BE2C (cell line): ENCODE measurements at places on chromosomes 2 and 18.

- DNase-seq, result no peak
These were observed 48.4 kb upstream of the HAAO start for GRCh38 chr2:42840760-42841159.

GRCh38 chr2:177733-178132 lies 86.1 kb downstream of the SH3YL1 start:
- no peak for DNase-seq

DNA sequence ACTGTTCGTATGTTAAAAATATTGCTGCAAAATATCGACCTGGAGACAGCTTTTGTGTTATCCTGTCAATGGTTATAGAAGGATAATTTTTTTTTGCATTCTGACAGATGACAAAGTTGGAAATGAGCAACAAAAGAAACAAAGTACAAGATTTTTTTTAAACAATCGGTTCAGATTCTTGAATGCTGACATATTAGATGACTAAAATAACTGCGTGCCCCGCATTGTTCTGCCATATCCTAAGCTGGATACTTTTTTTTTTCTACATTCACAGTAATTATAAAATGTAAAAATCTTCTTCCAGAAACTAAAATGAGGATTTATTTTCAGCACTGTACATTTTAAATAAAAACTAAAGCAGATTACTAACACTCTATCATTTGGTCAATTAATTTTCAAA lies 67.1 kb downstream of the ABCG8 start:
- DNase-seq, result no peak

DNA sequence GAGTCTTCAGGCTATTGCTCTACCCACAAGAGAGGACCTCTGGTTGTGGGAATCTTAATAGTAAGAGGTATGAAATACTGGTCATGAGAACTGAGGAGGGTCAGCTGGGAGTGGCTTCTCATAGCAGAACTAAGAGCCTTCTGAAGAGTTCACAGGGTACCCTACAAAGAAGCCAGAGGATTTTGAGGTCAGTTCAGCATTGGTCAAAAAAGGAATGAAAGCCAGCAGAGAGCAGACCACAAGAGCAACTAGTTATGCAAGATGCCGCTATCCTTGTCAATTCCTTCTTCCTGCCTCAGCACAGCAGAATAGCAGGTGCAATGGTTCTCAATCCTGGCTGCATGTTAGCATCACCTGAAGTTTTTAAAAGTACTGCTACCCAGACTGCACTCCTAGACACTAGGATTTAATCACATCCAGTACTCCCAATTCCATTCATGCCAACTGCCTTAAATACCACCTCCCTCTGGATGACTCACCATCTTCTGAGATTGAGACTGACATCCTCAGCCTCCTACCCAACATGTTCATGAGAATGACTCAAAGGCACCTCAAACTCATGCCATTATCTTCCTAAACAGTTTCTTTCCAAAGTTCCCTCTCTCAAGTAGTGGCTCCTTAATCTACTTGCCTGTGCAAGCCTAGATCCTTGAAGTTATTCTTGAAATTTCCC lies 81.0 kb upstream of the RBMS1 start:
- no peak for DNase-seq

DNA sequence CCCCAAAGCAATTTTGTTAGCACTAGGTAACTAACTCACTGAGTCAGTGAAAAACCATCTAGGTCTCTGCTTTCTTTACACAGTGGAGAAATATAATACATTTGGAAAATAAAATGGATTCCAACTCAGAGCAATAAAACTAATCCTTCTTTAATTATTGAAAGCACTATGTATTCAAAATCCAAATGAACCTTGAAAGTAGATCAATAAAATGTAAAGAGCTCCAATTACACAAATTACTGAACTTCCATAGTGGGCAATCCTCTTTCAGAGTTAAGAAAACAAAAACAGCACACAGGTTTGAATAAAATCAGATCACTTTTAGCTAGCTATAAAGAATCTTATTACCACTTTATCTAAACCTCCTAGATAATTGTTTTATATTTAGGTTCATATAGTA lies 208.1 kb downstream of the NR4A2 start:
- no peak for DNase-seq

DNA sequence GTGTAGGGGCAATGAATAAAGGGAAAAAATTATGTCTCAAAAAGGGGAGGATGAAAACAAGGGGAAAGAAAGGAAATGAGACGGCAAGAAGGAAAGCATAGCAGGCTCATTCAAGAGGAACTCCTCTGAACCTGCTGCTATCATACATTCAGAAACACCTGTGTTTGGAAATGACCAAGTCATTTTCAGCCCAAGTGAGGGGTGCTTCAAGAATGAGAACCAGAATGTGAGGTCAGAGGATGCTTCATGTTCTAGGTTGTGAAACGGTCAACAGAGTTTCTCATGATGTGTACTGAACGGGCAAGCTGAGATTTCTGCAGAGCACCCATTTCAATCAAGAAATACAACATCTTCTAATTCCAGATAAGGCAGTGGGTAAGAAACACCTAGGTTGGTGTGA lies 1367.2 kb upstream of the CELF4 start:
- DNase-seq, result no peak

DNA sequence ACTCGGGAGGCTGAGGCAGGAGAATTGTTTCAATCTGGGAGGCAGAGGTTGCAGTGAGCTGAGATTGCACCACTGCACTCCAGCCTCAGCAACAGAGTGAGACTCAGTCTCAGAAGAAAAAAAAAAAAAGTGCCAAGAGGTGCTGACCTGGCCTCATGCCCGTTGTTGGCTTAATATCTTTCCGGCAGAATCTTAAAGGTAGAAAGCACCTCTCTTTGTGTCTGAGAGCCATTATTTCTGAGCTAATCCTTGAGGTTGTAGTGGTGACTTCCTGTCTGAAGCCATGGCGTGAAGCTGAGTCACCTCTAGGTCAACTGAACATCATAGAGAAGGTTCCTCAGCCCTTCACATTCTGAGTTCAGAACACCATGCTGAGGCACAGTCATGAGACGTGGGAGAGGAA lies 60.4 kb downstream of the WDSUB1 start:
- DNase-seq, result no peak

GRCh38 chr2:14082640-14083039 lies 549.9 kb upstream of the LRATD1 start:
- no peak for DNase-seq

GRCh38 chr2:70816726-70817125 lies 3.7 kb downstream of the CLEC4F start:
- no peak for DNase-seq

GRCh38 chr18:40041951-40042350 lies 1913.1 kb upstream of the PIK3C3 start:
- DNase-seq, result no peak

GRCh38 chr18:76967721-76968472 lies 145.5 kb downstream of the ZNF236 start:
- DNase-seq, result no peak

DNA sequence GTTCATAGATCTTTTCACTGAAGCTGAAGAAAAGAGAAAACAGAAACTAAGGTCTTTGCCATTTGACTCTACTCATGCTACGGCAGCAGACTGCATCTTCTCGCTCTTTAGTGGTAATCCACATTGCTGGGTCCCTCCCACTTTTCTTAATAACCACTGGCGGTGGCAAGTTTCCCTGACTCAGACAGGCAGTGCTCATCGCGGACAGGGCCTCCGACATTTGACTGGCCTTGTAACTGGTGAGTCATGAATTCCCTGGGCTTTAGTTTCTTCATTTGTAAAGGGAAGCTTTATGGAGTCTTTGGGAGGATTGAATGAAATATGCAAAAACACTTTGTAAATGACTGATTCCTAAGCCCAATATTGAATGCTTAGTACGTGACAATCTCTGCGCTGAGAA lies 238.2 kb upstream of the RBBP8 start:
- DNase-seq, result no peak
